ENCODE measurements at places on chromosomes 1 and 21. TPM values are rescaled to one million over a fixed set of nuclear protein-coding genes. Genes with fewer than 3 reads are reported as not detected.

Gene KCNJ9
- 0.11 TPM for total RNA-seq

Gene LORICRIN
- not detected for total RNA-seq

Gene TIAM1
- total RNA-seq: 53.6 TPM

DNA sequence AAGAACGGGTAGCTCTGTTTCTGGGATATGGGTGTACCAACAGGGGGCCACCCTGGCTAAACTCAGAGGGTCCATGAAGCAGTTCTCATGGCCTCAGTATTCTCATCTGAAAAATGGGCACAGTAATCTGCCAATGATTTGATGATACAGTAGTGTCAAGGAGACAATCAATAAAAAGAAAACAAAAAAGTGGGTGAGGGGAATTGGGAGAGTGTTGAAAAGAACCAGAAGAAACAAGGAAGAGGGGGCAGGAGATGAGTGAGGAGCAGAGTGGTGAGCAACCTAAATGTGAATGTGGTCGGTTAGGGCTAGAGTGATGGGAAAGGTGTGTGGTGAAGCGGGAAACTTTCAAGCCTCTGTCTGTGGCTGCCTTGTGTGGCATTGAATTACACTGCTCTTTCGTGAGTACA, 2.0 kb downstream of the SLAMF7 start:
- peaks cover 6% of the 10 kb centered on the region for H3K4me1 ChIP-seq
- no peak overlapping the region for H3K4me3 ChIP-seq
- no peaks in the 10 kb centered on the region for H3K36me3 ChIP-seq
- DNase-seq: no peak

DNA sequence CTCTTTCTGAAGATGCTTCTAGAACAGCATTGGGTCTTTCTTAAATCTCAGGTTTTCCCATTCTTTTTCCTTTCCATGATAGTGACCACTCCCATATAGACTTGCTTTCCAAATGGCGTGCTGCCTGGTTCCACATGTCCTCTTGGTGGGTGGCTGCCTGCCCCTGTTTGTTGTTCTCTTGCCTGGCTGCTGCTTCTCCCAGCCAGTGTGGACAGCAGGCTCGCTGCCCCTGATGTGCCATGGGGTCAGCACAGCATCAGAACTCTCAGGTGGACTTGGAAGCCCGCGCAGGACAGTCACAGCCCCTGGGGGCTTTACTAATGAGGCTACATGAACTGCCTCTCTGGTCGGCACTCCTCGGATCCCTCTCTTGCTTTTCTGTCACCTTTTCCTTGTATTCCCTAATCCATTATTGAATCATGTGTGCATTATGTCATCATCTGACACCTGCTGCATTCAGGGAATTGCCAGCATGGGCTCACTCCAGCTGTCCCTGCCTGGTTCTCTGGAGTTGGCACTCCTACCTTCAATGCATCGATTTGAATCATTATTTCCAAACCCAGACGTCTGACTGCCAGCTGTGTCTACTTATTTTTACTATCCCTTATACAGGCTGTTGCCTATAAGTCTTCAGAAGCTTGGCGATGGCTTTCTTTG, 100.5 kb upstream of the COA6 start:
- DNase-seq: no peak
- H3K36me3 ChIP-seq: peaks cover 4% of the 10 kb centered on the region
- H3K27me3 ChIP-seq: no peaks in the 10 kb centered on the region
- H3K27ac ChIP-seq: no peak overlapping the region
- H3K4me3 ChIP-seq: no peak overlapping the region

GRCh38 chr1:111175349-111175748, 25.1 kb downstream of the DENND2D start:
- peaks cover 2% of the 10 kb centered on the region for H3K36me3 ChIP-seq
- H3K27ac ChIP-seq: no peak overlapping the region
- no peak for DNase-seq
- no peaks in the 10 kb centered on the region for H3K4me1 ChIP-seq
- no peaks in the 10 kb centered on the region for H3K27me3 ChIP-seq
- H3K4me3 ChIP-seq: no peak overlapping the region

DNA sequence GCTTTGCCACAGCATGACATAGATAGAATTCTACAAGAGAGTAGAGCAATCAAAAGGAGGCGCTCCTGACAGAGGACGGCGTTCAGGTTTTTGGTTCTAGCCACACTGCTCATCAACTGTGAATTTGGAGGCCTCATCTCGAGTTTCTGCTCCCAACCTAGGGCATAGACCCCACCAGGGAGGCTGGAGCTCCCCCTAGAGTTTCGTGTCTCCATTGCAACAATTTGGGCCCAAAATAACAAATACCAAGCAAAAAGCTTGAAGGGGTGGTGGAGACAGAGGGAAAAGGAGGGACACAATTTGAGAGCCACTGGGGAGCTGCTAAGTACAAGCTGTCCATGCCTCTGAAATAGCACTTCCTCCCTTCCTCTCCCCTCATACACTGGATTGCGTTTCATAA, 297.0 kb downstream of the GPATCH2 start:
- H3K4me3 ChIP-seq: no peak overlapping the region
- peaks cover 5% of the 10 kb centered on the region for H3K36me3 ChIP-seq
- DNase-seq: peak; percentile 35
- no peaks in the 10 kb centered on the region for H3K27me3 ChIP-seq

- DNase-seq: no peak
- H3K27me3 ChIP-seq: peaks cover 16% of the 10 kb centered on the region
- no peaks in the 10 kb centered on the region for H3K36me3 ChIP-seq
- H3K4me1 ChIP-seq: no peaks in the 10 kb centered on the region
- H3K4me3 ChIP-seq: no peak overlapping the region
- H3K27ac ChIP-seq: no peak overlapping the region
Observed at GRCh38 chr1:153032677-153033308, 1.8 kb downstream of the SPRR1B start.

GRCh38 chr1:203402629-203403337, 51.9 kb upstream of the FMOD start:
- no peak overlapping the region for H3K4me3 ChIP-seq
- peaks cover 2% of the 10 kb centered on the region for H3K27me3 ChIP-seq
- H3K4me1 ChIP-seq: peaks cover 19% of the 10 kb centered on the region
- no peak for DNase-seq

DNA sequence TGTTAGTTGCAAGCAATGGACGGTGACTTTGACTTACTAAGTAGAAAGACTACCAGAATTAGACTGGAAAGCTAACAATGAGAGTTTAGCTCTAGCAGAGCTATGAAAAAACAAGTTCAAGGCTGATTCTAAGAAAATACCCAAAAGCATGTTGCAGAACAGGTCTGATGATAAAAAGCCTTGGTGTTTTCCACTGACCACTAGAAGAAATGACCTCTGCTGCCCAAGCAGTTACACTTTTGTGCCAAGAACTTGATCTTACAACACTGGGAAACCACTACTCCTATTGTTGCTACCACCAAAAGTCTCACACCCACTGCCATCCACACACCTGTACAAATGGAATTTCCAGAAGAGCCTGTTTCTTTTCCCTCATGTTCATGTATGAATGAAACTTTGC, 21.4 kb upstream of the NEK7 start:
- no peaks in the 10 kb centered on the region for H3K27me3 ChIP-seq
- no peak overlapping the region for H3K27ac ChIP-seq
- H3K4me1 ChIP-seq: no peaks in the 10 kb centered on the region
- DNase-seq: no peak

Data from neural crest cell (in vitro differentiated cells).